ENCODE measurements at places on chromosomes 11 and 22. TPM values are rescaled to one million over a fixed set of nuclear protein-coding genes. Genes with fewer than 3 reads are reported as not detected.

Gene RFPL2
- total RNA-seq: not detected

Gene NAALAD2
- 11.4 TPM for total RNA-seq

Gene TLCD5
- total RNA-seq: 6.7 TPM

Gene TYR
- 4.0 TPM for total RNA-seq

Gene IL10RA
- 9.1 TPM for total RNA-seq

Gene CCDC81
- total RNA-seq: 2.3 TPM

Gene OR9G1
- not detected for total RNA-seq

Gene MMP8
- total RNA-seq: 8.4 TPM

Gene CHST1
- total RNA-seq: 0.59 TPM

Gene UBQLNL
- 0.49 TPM for total RNA-seq

Gene BBOX1
- 10.9 TPM for total RNA-seq

Gene WBP2NL
- total RNA-seq: 2.6 TPM

Gene ADM2
- 0.39 TPM for total RNA-seq

Gene XBP1
- total RNA-seq: 97.8 TPM

Gene CD3G
- total RNA-seq: 0.10 TPM

Gene MCHR1
- total RNA-seq: 0.39 TPM

Gene PKP3
- total RNA-seq: 71.2 TPM

Gene PRAME
- not detected for total RNA-seq

Gene FDXACB1
- total RNA-seq: 3.2 TPM

Gene PRODH
- 5.6 TPM for total RNA-seq

Gene GPR83
- total RNA-seq: 0.10 TPM

Gene FGF3
- 0.30 TPM for total RNA-seq

Gene TMEM25
- total RNA-seq: 8.1 TPM

Gene GRIA4
- 15.0 TPM for total RNA-seq

Gene DYNC2H1
- total RNA-seq: 51.6 TPM

Gene MOGAT2
- total RNA-seq: 9.6 TPM

Gene KCNC1
- total RNA-seq: 0.30 TPM

Gene GGT1
- total RNA-seq: 2.5 TPM

Gene C11orf54
- 26.4 TPM for total RNA-seq

Gene OPCML
- total RNA-seq: 0.49 TPM

Gene PATE4
- total RNA-seq: not detected

Gene CHORDC1
- 33.2 TPM for total RNA-seq

Gene TRIM51
- total RNA-seq: not detected

Measured in skin of body (tissue), 3 donors.